Hypothalamus (tissue), 51 donors: ENCODE measurements at places on chromosomes 2 and 18.

DNA sequence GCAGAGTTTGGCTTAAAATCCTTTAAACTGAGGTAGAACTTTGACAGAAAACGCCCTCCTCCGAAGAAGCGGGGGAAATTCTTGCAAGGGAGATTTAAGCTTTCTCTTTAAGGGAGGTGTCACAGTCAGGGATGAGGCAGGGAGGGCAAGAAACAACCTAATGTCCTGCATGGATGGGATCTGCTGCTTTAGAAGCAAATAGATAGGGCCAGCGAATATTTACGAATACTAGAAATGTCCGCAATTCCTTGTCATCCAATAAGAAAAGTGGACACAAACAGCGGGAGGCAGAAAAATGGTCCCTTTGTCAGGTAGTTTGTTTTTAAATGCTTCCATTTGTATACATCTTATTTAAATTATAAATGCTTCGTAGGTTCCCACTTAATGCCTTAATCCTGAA, 12.0 kb downstream of the MEIS1 start:
- DNase-seq = no peak

DNA sequence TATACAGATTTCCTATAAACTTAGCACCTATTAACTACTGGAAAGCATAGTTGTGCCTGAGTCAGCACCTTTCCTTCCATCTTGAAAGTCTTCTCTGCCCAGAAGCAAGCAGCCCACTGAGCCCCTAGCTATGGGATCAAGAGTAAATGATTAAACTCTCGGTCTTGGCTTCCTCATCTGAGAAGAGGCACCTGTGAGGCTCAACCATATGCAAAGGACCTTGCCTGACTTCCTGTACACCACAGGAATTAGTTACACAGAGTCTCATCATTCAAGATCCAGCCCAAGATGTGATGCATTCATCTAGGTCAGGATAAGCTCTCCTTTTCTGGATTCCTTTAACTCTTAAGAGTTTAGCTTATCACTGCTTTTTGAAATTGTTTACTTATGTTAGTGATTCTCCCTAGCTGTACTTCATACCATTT, 96.0 kb downstream of the CDH2 start:
- no peak for DNase-seq

DNA sequence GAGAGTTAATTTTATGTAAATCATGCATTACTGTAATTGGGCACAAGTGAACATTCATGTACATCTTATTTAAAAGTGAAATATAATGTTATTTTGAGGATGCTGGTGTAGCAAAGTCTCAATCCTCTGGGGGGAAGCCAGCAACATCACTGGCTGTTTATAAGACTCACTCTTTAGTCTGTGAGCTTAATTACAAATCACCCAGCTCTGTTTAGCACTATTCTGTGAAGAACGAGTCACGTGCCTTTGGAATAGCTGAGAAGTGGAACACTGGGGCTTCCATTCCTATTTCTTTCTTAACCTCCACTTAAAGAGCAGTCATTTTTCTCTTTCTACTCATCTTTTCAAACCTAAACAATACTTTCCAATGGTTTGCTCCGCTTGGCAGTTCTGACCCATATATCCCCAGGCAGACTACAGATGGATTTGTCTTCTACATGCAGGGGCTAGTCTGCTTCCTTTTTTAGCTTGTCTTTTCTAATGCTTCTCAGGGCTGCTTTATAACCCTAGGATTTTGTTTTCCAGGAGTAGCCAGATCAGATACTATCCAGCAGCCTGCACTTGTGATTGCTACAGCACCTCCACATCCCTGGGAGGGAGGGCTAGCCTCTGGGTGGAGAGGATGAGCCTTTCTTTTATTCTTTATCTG, 95.3 kb upstream of the CAVIN2 start:
- DNase-seq = no peak

DNA sequence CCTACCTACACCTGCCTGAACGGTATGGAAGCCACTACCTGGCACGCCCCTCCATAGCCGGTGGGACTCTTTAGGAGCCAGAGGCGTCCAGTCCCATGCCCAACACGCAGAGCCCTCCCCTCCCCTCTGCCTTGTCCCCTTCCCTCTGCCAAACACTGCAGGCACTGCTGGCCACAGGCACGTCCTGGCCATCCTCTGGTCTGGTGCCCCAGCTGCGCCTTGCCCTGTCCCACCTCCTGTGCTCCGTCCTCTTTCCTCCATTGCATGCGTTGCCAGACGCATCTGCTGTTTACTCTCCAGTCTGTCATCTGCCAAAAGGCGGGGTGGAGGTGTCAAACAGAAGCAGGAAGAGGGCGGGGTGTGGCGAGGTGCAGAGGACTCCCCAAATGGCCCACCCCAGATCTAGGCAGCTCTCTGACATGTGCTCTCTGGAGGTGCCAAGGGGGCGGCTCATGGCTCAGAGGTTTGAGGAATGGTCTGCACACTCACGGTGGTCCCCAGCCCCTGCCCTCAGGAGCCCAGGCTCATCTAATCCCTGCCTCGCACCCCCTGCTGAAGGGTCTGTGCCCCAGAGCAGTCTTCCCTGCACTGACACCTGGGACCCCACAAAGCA, 45.1 kb downstream of the HS6ST1 start:
- no peak for DNase-seq

- no peak for DNase-seq
Observed at GRCh38 chr2:233111427-233111826, 51.3 kb downstream of the INPP5D start.
